ENCODE measurements at places on chromosomes 7 and 10.

DNA sequence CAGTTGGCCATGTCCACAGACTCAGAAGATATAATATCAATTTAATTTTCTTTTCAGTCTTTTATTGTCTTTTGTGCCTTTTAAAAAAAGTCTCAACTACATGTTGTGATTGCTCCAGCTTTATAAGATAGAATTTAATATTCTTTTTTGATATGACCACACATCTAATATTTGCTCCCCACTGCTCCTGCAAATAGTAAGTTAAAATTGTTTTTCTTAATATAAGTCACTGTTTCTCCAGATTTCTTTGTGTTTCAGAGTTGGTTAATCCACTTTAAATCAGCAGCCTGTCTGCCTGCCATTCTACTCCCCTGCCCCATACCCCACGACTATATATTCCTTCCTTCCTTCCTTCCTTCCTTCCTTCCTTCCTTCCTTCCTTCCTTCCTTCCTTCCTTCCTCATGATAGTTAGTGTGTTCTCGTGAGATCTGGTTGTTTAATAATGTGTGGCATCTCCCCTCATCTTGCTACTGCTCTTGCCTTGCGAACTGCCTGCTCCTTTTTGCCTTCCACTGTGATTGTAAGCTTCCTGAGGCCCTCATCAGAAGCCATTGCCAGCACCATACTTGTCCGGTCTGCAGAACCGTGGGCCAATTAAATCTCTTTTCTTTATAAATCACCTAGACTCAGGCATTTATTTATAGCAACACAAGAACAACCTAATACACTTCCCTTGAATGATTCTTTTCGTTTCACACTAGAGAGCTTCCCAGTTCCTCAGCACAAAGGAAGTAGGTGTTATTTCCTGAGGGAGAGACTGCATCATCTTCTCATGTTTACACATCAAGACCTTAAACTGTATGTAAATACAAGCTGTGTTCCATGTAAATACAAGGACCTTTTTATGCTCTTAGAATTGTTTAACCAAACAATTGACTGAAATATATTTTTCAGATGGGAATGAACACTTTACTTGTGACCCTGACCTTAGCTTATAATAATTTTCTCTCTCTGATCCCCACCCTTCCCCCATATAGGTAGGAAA, 24.5 kb downstream of the TAS2R16 start:
- DNase-seq, result no peak

GRCh38 chr10:61364619-61365018, 88.6 kb downstream of the TMEM26 start:
- no peak for DNase-seq

DNA sequence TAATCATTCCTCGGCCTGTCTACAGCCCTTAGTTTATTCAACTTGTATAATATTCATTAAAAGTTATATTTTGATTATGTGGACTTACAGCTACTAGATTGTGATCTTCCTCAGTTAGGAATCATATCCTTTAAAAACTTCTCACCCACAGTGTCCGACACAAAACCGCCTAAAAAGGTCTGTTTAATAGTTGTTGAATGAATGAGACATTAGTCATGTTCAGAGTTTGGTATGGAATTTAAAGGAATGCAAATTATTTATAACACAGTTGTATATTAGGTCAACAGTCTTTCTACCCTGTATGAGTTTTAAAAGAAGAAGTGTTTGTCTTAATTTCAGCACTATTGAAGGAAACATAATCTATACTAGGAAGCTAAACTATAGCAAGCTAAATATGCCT, 390.0 kb downstream of the ARL4A start:
- peak; percentile 67 for DNase-seq

GRCh38 chr10:58268454-58268945, 462 bp upstream of the CISD1 start:
- DNase-seq, result no peak

GRCh38 chr7:46755120-46756034, 826.5 kb downstream of the TNS3 start:
- DNase-seq, result no peak

GRCh38 chr10:79387974-79388850, 40.9 kb downstream of the PPIF start:
- no peak for DNase-seq

GRCh38 chr7:47688311-47689100, 106.6 kb upstream of the TNS3 start:
- DNase-seq, result no peak

DNA sequence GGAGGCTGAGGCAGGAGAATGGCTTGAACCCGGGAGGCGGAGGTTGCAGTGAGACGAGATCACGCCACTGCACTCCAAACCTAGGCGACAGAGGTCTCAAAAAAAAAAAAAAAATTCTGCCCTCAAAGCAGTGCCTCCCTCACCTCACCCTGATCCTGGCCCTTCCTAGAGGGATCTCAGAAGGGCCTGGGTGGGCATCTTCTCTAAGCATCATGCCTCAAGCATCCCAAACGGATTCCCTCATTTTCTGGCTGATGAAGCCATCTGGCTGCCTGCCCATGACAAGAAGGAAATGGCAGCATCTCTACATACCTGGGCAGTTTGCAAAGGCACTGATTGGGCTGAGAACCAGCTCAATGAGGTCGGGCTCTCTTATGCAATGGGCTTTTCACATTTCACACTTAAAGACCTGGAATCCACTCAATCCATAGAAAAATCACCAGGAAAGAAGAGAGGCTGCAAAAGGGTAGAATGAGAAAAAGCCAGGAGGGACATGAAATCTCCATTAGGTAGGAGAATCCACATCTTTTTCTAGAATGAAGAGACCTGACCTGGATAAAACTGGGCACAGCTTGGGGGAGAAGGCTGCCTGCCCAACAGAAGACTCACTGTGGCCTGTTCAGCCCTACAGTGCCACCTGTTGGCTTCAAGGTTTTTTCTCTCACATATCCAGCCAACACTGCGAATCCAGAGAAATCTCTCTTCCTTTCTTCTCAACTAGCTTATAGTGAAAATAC, 48.1 kb downstream of the PDLIM1 start:
- DNase-seq, result peak; percentile 60

- DNase-seq, result no peak
Observed at GRCh38 chr7:7980134-7980533, 11.5 kb downstream of the GLCCI1 start.

DNA sequence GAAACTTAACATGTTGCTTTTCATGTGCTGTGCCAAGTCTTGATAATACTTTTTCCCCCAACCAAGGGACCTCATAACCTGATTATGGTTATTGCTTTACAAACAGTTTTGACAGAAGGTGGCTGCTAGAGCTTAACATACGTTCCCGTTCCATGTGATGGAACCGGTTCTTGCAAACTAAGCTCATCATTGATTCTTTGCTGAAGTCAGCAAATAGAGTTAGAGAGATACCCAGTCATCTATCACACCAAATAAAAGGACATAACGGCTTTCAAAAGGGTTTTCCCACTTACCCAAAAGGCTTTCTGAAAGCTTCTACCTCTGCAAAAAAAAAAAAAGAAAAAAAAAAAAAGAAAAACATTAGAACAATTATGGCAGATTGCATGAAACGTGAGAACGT, 230.3 kb upstream of the MDFIC start:
- DNase-seq, result no peak

- DNase-seq, result peak; percentile 8
Observed at GRCh38 chr7:86733783-86734182, 90.1 kb downstream of the GRM3 start.

GRCh38 chr7:126727930-126728391, 524.8 kb downstream of the GRM8 start:
- peak; percentile 78 for DNase-seq

DNA sequence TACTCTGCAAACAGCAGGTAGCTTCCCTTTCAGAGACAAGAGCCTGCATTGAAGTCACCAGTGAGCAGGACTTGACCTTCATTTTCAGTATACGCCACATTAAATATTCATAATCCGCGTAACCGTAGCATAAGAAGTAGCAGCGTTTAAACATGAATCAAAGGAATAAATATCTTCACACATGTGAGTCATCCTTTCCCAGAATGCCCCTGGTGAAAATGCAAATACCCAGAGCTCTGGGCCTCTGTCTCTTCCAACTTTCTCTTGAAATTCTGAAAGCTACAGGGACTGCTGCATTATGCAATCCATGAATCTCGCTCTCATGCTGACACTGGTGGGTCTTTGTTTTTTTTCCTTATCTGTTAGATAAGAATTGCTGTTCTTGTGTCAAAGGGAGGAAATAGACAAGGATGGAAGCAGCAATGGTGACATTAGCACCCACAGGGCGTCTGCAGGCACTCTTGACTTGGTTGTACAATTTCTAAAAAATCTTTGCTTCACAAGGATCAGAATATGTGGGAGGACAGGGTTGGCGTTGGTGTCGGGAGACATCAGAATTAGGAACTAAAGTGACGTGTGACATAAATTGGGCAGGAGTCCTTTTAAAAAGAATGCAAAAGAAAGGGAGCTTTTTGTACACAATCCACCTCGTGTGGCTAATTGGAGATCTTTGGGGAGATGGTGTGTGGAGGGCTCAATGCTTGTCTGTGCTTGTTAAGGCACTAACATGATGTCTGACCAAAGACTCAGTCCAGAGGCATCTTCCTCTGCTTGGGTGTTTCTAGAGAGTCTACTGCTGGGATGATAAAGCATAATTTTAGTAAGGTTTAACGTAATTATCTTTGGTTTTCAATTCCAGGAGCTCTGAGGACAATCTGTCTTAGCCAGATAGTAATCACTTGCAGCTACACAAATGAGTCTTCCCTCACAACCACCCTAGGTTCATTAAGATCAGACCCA, 390.3 kb downstream of the KCNMA1 start:
- DNase-seq, result peak; percentile 88

DNA sequence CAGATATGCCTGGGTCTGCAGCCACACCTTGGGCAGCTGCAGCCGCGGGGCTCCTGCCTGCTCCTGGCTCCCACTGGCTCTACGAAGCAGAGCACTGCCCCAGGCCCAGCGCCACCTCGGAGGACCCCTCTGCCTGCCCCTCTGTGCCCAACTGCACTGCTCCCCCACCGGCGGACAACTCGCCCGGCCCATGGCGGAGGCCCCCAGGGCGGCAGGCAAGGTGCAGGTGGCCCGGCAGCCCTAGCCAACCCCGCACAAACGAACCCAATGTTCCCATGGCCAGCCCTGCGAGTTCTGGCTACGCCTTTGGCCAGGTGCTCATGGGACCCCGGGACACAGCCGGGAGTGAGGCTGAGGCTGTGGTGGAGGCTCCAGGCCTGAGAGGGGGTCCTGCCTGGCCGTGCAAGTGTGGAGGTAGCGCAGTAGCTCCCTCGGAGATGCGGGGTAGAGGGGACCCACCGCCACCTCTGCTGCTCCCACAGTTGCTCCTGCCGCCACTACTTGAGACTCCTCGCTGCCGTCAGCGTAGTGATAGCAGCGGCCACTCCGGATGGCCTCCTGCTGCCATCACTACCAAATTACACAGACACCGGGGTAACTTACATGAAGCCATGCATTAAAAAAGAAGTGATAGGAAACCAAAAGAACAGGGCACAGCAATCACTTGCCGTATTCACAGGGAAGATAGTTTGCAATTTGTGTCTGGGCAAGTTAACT, 97.3 kb upstream of the SP4 start:
- DNase-seq, result no peak

GRCh38 chr7:137816696-137817320, 30.0 kb downstream of the DGKI start:
- no peak for DNase-seq

- no peak for DNase-seq
Observed at GRCh38 chr10:114096864-114097263, 53.2 kb downstream of the ADRB1 start.

GRCh38 chr10:97490592-97490991, 7.6 kb downstream of the MMS19 start:
- DNase-seq, result no peak

DNA sequence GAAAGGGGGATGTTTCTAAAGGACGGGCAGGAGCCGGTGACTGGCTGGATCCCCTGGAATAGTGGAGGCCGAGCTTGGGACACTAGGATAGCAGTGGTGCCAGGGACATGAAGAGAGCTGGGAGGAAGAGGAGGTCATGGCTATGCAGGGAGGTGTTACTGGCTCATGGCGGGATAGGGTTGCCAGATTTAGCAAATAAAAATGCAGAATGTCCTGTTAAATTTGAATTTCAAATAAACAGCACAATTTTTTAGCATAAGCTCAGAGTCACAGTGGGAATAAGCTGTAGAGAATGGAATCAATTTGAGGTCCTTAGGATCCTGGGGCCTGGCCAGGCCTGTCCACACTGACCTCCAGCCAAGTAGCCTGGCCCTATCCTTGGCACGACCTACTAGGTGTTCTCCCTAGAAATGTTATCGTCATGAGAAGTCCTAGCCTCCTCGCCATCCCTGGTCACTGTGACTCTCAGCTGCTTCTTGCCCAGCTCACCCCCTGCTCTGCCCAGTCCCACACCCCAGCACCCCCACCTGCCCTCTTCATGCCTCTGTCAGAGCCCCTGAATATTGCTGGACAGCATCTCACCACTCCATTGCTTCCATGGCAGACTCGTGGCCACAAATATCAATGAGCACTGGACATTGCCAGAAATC, 7.6 kb upstream of the KCP start:
- DNase-seq, result no peak

DNA sequence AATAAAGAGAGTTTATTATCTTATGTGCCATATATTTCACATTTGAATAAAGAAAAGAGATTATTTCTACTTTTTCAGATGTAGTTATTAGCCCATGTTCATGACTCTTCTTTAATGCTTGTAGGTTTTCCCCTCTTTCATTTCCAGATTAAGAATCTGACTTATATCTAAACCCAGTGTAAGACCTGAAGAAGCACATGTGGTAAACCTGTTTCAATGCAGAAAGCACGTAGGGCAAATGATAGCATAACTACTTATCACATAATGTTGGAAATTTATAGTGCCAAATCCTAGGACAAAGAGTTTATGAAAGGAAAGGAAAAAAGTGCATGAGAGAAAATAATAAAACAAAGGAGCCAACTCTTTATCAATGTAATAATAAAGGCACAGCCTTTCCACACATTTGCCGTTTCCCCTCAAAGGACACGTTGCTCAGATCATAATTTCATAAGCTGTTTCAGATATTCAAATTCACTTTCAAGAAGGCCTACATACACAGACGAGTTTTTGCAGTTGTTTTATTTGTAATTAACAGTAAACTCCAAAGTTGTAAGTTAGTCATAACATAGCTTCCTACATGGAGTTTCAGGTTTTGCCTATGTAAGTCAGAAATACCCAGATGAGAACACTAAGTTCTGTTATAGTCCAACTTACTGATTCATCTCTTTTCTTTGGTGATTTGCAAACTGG, 88.8 kb upstream of the MDFIC start:
- no peak for DNase-seq

- no peak for DNase-seq
Observed at GRCh38 chr10:121828045-121828444, 99.8 kb downstream of the ATE1 start.

GRCh38 chr7:155487509-155488482, 29.9 kb downstream of the EN2 start:
- no peak for DNase-seq

- peak; percentile 6 for DNase-seq
Observed at GRCh38 chr10:74681917-74682627, 144.3 kb upstream of the KAT6B start.

- no peak for DNase-seq
Observed at GRCh38 chr7:139893461-139893860, 64.4 kb downstream of the TBXAS1 start.

Measured in iris pigment epithelial cell (primary cell).